ENCODE measurements at places on chromosomes 6 and 20.

DNA sequence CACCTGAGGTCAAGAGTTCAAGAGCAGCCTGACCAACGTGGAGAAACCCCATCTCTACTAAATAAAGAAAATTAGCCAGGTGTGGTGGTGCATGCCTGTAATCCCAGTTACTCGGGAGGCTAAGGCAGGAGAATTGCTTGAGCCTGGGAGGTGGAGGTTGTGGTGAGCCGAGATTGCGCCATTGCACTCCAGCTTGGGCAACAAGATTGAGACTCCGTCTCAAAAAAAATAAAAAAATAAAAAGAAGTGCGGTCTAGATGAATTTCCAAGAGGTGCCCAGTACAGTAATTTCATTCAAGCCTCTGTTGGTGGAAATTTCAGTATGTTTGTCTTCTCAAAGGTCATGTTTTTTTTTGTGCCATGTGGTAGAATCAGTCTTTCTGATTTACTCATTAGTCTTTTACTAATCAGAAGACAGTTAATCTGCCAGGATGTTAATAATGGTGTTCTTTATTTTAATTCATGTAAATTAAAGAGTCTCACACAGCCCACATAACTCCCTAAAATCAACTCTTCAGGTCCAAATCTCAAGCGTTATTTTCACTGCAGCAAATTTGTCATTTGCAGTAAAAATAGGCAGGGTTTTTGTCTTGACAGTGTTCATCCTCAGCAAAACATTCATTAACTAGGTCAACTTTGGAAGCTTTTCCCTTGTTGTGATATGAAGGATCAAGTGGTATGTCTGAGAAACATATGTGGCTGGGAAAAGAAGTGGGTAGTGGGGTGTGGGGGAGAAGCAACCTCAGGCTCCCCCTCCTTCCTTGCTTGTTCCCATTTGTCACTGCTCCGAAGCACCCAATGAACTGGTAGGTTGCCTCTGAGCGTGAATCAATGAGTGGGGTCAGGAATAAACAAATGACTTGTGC, 13.3 kb downstream of the TP53INP2 start:
- no peak for DNase-seq

DNA sequence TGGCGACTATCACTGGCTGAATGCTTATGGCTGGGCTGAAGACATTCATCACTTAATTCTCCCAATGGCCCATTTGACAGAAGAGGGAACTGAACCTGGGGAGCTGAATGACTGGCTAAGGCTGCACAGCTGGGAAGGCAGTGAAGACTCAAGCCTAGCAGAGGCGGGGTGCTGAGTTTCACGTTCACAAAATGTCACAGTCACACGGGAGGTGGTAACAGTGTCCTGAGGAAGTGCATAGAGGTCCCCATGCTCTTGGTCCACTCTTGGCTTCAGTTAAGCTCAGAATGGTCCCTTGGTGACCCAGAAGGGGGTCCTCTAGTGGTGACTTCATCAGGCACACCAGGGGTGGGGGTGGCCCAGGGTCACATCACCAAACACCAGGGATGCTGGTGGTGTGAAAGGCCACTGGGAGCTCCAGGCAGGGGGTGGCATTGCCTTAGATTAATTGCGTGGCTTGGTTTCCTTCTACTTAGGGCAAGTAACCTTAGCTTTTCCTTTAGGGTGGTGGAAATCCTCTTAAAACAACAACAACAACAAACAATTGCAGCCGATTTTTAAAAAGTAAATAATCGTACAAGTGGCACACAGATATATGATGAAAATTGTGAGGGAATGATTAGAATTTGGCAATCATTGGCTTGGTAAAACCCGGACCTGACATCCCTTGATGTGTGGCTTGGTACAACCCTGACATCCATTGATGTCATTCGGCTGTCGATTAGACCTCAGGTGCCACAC, 45.0 kb downstream of the SULF2 start:
- DNase-seq = no peak

- no peak for DNase-seq
Measured at GRCh38 chr20:43833511-43834395, 80.9 kb upstream of the TOX2 start.

- no peak for DNase-seq
Measured at GRCh38 chr6:165875946-165876345, 212.9 kb upstream of the PDE10A start.

- no peak for DNase-seq
Measured at GRCh38 chr20:40760399-40760798, 71.4 kb upstream of the MAFB start.

GRCh38 chr20:15091421-15092037, 754.1 kb upstream of the FLRT3 start:
- DNase-seq = no peak

DNA sequence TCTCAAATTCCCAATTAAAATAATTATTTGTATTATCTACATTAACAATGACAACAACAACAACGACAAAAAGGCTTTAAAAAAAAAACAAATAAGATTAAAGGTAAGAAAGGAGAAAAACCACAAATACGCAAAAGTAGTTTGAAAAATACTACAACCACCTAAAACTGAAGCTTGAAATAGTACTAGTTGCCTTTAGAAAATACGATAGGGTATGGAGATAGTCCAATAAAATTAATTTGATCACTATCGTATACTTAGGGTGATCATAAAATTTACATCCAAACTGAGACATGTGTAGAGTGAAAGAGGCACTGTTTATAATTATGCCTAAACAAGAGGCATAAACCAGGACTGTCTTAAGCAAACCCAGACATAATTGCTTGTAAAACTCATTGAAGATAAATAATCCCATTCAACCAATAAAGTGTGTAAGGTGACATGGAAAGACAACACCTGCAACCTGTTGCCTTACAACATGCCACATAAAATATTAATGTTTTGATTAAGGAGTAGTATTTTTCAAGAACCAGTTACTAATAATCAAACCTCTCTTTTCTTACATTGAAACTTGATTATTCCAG, 22.7 kb downstream of the REPS1 start:
- DNase-seq = no peak
